ENCODE measurements at places on chromosomes 13 and 19. TPM values are rescaled to one million over a fixed set of nuclear protein-coding genes. Genes with fewer than 3 reads are reported as not detected.
A peak's percentile ranks its signal among the peaks of the same experiment; 100 is the strongest.

DNA sequence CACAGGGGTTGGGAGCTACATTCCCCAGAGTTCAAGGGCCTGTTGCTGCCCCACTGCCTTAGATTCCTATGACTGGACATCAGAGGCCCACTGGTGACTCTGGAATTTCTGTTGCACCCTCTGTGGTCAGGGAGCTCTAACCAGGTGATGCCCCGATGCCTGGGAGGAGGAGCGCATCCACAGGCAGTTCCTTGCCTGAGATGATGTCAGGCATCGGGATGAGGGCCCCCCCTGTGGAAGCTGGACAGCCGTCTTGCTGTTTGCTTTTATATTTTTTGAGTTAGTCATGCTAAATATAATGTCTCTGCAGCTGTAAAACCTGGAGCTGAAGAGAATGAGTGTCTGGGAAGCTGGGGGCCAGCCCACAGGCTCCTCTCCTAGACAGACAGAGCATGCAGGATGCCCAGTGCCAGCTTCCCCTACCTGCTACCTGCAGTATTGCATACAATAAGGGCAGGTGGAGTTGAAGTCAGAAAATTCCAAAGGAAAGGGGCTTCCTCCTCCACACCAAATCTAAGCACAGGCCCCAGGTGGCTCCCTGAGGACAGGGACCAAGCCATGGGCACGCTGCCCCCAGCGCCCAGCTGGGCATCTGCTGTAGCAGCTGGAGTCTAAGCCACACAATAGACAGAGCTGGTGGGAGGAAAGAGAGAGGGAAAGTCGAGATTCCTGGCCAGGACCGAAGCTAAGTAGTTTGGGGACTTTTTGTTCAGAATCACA, 16.2 kb downstream of the COL4A2 start:
- no peak for DNase-seq

- peak; percentile 70 for DNase-seq
Observed at GRCh38 chr13:76350399-76350798, 535.8 kb downstream of the KCTD12 start.

GRCh38 chr13:78700121-78700910, 41.4 kb upstream of the OBI1 start:
- no peak for DNase-seq

DNA sequence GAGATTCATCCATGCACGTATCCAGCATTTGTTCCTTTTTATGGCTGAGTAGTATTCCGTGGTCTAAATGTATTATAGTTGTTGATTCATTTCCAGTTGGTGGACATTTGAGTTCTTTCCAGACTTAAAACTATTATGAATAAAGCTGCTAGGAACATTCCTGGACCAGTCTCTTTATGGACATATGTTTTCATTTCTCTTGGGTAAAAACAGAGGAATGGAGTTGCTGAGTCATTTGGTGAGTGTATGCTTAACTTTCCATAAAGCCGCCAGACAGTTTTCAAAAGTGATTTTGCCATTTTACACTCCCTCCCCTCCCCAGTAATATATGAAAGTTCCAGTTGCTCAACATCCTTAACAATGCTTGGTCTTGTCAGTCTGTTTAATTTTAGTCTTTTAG, 116.4 kb downstream of the TSHZ3 start:
- DNase-seq = no peak

GRCh38 chr13:81916461-81916860, 1575.5 kb upstream of the SPRY2 start:
- no peak for DNase-seq

DNA sequence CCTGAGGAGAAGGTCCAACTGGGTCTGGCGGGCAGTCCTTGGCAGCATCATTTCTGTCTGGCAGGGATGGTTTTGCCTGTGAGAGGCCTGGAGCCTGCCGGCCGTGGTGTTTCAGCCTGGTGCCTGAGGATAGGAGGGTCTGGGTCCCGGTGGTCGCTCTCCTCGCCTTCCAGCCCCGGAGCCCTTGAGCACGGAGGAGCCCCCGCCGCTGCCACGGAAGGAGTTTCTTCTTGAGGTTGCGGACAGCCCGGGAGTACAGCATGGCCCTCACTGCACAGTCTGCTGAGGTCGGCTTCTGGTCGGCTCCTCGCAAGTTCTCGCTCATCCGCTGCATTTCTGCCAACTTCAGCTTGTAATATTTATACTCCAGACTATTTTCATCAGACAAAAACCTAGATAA, 23.4 kb downstream of the SUGP2 start:
- no peak for DNase-seq

DNA sequence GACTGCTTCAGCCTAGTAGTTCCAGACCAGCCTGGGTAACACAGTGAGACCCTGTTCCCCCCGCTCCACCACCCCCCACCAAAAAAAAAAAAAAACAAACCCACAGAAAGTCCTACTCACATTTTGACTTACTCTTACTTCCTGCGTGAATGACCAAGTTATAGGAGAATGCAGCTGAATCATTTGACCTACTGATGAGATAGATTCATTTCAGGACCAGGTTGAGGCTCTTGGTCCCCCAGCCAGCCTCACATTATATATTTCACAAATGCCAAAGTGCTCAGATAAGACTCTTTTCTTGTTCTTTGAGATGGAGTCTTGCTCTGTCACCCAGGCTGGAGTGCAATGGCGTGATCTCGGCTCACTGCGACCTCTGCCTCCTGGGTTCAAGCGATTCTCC, 70.2 kb downstream of the KLF5 start:
- no peak for DNase-seq

- DNase-seq = no peak
Observed at GRCh38 chr13:103961129-103961528, 894.9 kb upstream of the SLC10A2 start.

DNA sequence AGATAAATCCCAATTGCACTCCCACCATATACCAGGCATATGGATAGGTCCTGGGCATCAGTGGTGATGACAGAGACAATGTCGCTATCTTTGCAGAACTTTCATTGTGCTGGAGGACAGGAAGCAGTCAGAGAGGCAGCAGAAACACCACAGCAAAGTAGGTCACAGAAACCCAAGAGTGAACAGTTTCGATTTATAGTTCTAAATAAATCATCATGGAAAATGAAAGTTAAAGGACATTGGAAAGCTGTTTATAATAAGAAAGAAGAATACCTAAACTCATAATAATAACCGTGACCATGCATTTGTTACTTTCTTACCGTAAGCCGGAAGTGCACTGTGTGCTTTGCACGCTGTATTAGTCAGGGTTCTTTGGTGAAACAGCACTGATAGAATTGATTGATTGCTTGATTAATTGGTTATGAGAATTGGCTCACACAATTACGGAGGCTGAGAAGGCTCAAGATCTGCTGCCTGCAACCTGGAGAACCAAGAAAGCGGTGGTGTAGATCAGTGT, 38.9 kb downstream of the ALOX5AP start:
- no peak for DNase-seq

DNA sequence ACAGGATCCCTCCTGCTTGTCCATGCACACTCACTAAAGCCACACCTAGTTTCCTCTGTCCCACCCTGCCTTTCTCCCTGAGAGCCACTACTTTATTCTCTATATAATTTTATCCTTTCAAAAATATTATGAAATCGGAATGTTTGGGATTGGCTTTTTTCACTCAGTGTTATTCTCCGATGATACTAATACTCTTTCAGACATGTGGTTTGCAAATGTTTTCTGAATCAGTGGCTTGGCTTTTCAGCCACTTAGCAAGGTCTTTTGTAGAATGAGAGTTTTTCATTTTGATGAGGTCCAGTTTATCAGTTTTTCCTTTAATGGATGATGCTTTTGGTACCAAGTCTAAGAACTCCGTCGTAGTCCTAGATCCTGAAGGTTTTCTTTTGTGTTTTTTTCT, 11.6 kb downstream of the SPATA13 start:
- no peak for DNase-seq

DNA sequence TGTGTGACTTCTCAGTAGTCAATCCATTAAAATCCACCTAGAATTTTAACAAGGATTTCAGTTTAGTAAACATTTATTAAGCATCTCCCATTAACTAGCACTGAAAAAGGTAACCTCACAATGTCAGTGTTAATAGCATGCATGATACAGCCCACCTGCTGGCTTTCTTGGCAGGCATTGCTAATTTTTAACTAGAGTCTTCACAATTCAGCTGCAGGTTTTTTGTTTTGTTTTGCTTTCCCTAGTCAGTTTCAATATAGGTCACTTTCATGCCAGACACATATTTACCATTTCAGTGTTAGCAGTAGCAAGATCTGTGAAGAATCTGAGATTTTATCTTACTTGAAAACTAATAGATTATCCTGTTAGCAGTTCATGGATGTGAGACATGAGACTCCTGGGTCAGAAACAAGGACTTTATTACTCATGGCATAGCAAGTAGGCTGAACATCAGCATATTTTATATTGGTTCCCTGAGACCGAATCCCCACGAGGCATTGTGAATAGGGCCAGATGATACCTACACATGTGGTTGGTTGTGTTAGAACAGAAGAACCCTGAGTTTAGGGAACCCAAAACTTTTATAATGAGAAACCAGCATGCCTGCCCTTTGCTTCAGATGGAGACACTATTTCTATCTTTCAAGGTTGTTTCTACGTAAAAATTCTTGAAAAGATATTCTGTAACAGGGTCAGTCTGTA, 198.0 kb upstream of the HTR2A start:
- DNase-seq = no peak

GRCh38 chr13:80533175-80533574, 192.2 kb upstream of the SPRY2 start:
- DNase-seq = no peak

DNA sequence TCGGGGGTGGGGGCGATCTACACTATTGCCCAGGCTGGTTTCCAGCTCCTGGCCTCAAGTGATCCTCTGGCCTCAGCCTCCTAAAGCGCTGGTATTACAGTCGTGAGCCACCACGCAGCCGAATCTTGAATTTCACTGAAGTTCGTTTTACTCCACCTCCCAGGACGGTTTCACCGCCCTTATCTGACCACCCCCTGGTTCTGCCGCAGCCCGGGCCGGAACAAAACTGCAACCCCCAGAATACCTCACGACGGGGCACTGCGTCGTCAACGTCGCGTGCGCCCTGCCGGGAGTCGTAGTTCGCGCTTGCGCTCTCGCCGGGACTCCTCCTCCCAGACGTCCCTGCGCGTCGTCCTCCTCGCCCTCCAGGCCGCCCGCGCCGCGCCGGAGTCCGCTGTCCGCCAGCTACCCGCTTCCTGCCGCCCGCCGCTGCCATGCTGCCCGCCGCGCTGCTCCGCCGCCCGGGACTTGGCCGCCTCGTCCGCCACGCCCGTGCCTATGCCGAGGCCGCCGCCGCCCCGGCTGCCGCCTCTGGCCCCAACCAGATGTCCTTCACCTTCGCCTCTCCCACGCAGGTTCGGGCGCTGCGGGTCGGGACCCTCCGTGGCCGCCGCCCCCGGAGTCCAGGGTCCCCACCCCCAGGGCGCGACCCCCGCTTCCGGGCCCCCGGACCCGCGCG, at the start of gene ATP5F1D:
ATP5F1D (plus strand) TSS at position 335 of the 679 bp plus-strand sequence; CDS start at position 435, 100 bp downstream.
- peak; percentile 95 for DNase-seq

DNA sequence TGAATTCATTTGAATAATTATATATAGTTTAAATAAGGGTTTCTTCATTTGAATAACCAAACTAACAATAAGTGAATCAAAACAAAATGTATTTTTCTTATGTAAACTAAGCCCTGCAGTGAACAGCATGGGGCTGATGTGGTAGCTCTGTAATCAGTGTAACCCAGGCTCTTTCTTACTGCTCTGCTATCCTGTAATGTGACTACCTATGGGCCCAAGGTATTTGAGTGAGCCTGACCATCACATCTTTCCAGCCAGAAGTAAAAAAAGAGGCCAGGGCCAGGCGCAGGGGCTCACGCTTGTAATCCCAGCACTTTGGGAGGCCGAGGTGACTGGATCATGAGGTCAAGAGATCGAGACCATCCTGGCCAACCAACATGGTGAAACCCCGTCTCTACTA, 494.6 kb downstream of the DCT start:
- DNase-seq = no peak

DNA sequence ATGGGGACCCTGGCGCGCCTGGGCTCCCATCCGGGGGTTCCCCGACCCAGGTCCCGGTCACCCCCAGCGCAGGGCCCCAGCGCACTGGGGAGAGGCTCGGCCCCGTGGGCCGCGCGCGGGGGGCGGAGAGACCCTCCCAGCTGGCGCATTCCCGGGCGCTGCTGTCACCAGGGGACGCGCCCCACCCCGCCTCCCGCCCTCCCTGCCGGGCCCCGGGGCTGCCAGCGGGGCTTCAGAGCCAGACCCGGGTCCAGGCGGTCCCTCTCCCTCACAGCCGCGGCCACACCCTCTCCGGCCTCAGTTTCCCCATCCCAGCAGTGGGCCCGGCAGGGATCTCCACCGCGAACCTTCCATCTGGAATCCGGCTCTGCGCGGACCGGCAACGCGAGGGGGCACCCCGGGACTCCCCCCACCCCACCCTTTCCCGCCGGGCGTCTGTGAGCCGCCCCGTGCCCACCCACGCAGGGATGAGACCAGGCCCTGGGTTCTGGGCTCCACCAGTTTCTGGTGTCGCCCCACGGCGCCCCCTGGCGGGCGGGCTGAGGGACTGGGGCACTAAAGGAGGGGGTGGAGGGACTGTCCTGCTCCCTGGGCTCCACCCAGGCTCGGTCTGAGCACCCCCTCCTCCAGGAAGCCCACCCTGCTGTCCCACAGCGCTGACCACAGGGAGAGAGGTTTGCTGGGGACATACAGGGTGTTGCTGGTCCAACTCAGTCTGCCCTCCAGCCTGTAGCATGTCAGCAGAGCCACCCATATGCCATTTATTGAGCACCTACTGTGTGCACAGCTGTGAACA, 878 bp upstream of the ADAMTSL5 start:
- DNase-seq = no peak

GRCh38 chr19:44847144-44848035, 1.3 kb downstream of the NECTIN2 start:
- peak; percentile 88 for DNase-seq

DNA sequence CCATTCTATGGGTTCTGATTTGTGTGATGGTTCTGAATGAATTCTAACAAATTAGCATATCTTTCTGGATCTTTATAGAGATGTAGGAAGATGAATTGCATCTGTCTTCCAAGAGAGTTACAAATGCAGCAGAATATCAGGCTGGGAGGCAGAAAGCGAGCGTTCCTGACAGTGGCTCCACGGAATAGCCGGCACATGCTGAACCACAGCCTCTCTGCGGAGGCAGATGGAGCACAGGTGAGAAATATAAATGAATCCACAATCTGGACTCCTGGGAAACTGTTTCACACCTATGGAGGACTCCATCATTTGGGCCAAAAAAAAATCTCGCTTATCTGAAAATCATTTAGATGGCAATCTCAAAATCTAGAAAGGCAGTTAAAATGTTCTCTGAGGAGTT, 34.5 kb upstream of the WASF3 start:
- DNase-seq = no peak

- peak; percentile 33 for DNase-seq
Observed at GRCh38 chr19:14381689-14382474, 638 bp downstream of the ADGRE5 start.

- DNase-seq = peak; percentile 86
Observed at GRCh38 chr19:46697204-46697960, 19.5 kb downstream of the PRKD2 start.

The SOX1 gene
- not detected for total RNA-seq

The GRIK5 gene
- total RNA-seq = 9.8 TPM

The DLL3 gene
- not detected for total RNA-seq

The APLP1 gene
- 85.6 TPM for total RNA-seq

The TUBA3C gene
- total RNA-seq = not detected

The RNF225 gene
- total RNA-seq = not detected

The PHF11 gene
- 36.7 TPM for total RNA-seq

The CACNG6 gene
- total RNA-seq = not detected

The ZNF419 gene
- 9.6 TPM for total RNA-seq

The KCNJ14 gene
- total RNA-seq = 1.0 TPM

Data from mucosa of gallbladder (tissue), 1 donor.